ENCODE measurements at places on chromosomes 13 and 19. TPM values are rescaled to one million over a fixed set of nuclear protein-coding genes. Genes with fewer than 3 reads are reported as not detected.

DNA sequence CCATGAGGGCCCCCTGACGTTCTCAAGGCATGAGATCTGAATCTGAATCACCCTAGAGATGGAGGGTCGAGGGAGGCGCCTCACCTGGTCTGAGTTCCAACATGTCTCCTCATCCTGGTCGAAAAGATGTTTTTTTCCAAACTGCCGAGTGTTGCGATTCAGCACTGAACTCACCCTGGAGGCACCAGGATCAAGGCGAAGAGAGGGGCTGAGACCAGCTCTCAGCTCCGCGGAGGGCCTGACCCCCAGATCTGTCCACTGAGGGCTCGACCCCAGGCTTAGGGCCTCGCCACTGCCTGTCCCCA lies 555 bp downstream of the NR2C2AP start:
- no peak for DNase-seq

Gene KLF1
- polyA plus RNA-seq: not detected

- DNase-seq: no peak
Observed at GRCh38 chr19:57233207-57233606, 2.4 kb downstream of the AURKC start.

Gene CYP2A6
- not detected for polyA plus RNA-seq

DNA sequence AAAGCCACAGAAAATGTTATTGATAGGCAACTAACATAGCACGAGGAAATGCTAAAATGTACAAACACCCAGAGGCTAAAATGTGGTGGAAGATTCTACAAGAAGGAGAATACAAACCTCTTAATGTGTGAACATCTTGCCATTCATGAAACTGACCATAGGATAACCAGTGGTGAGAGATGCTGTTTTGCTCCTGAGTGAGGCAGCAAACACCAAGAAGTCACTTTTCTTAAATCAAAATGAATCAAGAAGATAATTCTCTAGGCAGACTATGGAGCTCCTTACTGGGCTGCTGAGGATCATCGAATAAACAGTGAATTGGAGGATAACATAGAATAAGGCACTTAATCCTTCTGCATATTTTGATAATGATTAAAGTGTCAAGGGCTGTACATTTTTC lies 375.4 kb upstream of the SLITRK6 start:
- no peak for DNase-seq

DNA sequence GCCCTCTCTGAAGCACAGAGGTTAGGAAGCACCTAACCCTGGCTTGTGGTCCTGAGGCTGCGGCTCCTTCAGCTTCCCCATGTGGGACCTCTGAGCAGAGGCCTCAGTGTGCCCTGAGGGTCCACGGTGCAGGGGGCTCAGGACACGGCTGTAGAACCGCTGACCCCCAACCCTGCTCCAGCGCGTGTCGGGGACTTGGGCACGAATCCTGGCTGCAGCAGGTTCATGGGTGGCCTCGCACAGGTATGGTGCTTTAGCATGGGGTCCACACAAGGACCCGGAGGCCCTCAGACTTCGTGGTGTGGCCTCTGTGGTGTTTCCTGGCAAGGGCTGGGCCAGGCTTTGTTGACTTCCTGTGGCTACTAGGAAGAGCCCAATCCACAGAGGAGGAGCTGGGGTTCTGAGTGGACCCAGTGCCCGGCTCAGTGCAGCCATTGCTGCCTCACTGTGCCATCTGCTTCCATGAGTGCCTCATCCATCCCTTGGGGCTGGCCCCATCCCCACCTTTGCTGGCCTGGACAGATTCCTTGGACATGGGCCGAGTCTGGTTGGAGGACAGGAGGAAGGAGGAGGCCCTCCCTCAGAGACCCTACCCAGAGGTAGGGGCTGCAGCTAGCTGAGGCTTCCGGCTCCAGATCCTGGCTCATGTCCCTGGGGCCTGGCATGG lies 24.5 kb downstream of the ZBTB7A start:
- no peak for DNase-seq

Gene LGALS4
- 1.2 TPM for polyA plus RNA-seq

DNA sequence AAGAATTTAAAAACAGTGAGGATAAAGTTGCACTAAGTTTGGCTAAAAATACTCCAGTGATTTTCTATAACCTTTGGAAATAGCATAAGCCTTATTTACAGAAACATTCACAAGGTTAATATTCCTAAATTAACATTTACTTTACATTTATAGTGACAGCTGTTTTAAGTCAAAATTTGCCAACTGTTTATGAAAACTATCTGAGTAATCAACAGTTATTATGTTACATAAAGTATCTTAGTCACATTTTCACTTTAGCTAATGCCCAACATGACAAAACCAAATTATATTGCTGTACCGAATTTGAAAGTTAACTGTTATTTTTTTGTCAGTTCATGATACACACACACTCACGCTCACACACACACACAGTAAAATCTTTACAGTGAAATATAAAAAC lies 1.2 kb downstream of the TNFRSF19 start:
- DNase-seq: no peak

Gene CEP89
- polyA plus RNA-seq: 12.4 TPM

GRCh38 chr19:50476907-50477238 lies 225 bp upstream of the GARIN5A start:
- no peak for DNase-seq

- DNase-seq: no peak
Observed at GRCh38 chr19:17671906-17672305, 16.2 kb downstream of the UNC13A start.

GRCh38 chr13:97567510-97568243 lies 133.7 kb downstream of the RAP2A start:
- peak; percentile 77 for DNase-seq

Gene LSM7
- polyA plus RNA-seq: 160 TPM

- peak; percentile 9 for DNase-seq
Observed at GRCh38 chr13:31824705-31825517, 85.6 kb downstream of the RXFP2 start.

DNA sequence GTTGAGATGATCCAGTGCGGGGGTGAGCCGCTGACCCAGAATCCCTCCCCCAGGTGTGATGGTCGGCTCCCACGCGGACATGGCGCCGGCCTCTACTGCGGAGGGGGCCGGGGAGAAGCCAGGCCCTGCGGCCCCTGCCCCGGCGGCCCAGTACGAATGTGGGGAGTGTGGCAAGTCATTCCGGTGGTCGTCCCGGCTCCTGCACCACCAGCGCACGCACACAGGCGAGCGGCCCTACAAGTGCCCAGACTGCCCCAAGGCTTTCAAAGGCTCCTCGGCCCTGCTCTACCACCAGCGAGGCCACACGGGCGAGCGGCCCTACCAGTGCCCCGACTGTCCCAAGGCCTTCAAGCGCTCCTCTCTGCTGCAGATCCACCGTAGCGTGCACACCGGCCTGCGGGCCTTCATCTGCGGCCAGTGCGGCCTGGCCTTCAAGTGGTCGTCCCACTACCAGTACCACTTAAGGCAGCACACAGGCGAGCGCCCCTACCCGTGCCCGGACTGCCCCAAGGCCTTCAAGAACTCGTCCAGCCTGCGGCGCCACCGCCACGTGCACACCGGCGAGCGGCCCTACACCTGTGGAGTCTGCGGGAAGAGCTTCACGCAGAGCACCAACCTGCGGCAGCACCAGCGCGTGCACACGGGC lies 3.7 kb upstream of the NAT14 start:
- DNase-seq: peak; percentile 53

Gene PGLYRP2
- polyA plus RNA-seq: not detected

GRCh38 chr19:8429044-8429443 lies 15.7 kb upstream of the HNRNPM start:
- DNase-seq: no peak

Gene ZFP28
- polyA plus RNA-seq: 3.4 TPM

DNA sequence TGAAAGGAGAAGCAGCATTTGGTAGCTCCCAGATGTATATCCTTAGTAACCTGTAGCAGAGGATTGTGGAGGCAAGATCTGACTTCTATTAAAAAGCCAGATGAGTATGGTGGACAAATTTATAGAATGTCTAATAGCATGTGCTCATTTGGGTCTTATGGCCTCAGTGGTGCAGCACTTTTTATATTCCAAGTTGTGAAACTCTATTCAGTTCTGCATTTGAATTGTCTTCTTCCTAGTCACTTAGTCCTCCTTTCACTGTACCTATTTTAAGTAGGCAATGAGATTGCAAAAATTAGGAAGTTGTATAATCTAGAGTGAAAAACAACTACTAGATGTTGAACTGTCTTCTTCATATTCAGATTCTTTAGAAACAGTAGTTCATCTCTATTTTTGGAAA lies 412.5 kb upstream of the PCDH9 start:
- no peak for DNase-seq

- no peak for DNase-seq
Observed at GRCh38 chr13:89688918-89689317, 1658.6 kb upstream of the MIR17HG start.

GRCh38 chr13:77143431-77143830 lies 116.5 kb upstream of the FBXL3 start:
- DNase-seq: no peak

DNA sequence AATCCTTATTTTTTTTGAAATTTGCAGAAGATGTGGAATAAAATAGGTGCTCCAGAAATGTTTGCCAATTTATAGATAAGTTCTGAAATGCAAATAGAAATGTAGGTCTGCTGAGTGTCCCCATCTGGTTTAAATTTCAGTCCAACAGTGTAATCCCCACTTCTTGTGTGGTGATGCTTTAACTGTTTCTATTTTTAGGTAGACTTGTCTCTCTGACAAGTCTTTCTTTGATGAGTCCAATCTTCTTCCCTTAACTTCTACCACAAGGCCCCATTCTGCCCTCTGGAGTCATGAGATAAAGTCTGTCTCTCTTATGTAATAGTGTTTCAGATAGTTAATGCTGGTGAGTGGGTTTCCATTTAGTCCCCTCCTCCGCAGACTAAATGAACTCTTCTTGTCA lies 390.4 kb downstream of the RFC3 start:
- DNase-seq: no peak

DNA sequence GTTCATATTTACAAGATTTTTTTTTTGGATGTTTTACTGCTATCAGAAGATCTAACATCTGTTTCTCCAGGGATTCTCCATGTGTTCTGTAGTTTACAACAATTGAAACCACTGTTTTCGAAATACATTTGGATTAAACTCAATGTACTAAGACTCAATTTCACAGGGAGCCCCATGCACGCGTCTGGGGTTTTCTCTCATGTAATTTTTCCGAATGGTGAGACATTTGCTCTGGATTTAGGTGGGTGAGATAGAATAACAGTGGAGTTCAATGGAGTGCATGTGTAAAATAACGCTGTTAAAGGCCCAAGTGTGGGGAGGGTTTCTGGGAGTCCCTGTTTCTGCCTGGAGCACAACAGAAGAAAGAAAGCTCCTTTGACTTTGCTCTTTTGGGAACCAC lies 330.3 kb downstream of the TSHZ3 start:
- DNase-seq: no peak

DNA sequence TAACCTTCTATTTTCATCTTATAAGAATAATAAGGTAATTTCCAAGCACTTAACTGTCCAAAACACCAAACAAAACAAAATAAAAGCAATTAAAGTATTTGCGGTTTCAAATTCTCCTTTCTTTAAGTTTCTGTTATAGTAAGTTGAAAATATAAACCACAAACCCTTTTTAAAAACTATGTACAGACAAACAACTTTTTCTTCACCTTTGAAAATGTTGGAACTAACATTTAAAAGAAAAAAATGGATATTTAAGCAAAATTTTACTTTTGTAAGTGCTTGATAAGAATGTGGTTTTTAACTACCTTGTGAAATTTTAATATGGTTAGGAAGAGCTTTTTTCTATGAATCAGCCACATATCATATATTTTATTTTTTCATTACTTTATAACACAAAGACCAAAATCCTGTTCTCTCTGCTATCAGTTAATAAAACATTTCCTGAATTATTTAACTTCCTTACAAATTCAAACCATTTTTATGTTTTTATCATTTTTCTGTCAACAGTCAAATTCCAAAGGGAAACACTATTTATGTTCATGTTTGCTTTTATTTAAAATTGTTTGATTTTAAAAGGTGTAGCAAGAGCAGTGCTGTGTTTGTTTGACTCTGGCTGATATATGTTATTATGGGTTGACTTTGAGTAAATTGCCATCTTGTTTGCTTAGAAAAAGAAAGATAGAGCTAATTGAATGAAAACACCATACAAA lies 554.1 kb upstream of the KLHL1 start:
- no peak for DNase-seq

Gene ZNF626
- polyA plus RNA-seq: 6.4 TPM

GRCh38 chr19:20244356-20244755 lies 77.3 kb downstream of the ZNF486 start:
- no peak for DNase-seq

Data from kidney (tissue), 22 donors.